CD4-positive, alpha-beta T cell treated with Interleukin-10 for 1 hour (primary cell): ENCODE measurements at places on chromosomes 6 and 20.

GRCh38 chr6:71239694-71240093, 48.9 kb upstream of the OGFRL1 start:
- no peak for DNase-seq

GRCh38 chr6:170266061-170266825, 24.6 kb downstream of the DLL1 start:
- DNase-seq: no peak

DNA sequence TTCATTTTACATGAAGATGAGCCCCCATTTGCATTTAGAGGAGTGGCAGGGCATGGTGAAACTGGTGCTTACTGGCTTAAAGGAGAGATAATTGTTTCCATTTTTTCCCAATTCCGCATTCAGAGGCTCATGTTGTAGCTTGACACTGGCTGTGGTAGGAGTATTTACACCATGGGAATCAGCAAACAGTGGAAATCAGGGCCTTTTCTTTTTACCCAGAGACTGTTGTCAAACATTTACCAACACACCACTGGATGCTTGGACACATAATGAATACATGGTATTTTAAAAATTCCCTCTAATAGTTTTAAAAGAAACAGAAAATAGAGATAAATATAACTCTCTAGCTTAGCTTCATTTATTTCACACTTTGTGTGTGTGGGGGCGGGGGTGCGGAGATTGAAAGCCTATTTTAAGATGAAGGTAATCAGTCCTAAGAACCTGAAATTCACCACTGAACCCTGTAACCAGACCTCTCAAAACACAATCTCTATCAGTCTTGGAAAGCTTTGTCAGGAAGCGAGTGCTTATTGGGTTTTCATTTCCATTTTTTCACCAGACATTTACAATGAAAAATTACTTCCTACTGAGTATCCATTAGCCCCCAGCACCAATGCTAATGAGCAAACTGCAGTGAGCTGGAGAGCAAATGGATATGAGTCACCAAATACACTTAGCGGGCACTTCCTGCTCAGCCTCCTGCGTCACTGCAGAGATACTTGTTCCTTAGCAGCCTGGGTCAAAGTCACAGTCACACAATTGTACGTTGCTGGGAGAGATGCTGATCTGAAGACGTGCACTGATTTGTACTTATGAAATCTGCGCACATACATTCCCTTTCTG, 532.0 kb downstream of the BCKDHB start:
- DNase-seq: no peak

DNA sequence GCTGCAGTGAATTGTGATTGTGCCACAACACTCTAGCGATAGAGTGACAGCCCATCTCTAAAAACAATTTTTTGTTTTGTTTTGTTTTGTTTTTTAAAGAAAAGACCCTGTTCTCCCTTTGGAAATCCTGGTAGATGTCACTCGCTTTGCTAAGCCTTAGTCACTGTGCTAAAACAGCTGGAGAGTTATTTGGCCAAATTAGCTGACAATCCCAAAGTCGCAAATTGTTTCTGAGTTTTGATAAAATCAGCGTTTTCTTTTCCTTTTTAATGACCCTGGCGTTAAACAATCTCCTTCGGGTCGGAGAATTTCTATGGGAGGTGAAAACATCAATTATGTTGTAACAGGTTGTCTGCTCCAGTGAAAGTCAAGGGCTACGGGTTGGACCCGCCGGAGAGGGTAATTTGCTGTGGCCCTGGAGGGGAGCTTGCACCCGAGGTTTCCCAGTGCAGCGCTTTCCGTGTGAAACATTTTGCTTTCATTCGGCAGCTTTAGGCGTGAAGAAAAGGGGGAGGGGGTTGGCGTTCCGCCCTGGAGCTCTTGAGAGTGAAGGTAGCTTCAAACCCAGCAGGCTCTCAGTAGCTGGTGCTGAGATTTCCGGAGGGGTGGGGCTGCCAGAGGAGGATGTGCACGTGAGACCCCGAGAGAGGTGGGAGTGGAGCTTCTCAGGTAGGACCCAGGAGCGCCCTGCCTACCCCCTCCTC, 296.6 kb downstream of the PHACTR1 start:
- DNase-seq: no peak

GRCh38 chr6:144315981-144316861, 31.1 kb downstream of the UTRN start:
- DNase-seq: no peak

DNA sequence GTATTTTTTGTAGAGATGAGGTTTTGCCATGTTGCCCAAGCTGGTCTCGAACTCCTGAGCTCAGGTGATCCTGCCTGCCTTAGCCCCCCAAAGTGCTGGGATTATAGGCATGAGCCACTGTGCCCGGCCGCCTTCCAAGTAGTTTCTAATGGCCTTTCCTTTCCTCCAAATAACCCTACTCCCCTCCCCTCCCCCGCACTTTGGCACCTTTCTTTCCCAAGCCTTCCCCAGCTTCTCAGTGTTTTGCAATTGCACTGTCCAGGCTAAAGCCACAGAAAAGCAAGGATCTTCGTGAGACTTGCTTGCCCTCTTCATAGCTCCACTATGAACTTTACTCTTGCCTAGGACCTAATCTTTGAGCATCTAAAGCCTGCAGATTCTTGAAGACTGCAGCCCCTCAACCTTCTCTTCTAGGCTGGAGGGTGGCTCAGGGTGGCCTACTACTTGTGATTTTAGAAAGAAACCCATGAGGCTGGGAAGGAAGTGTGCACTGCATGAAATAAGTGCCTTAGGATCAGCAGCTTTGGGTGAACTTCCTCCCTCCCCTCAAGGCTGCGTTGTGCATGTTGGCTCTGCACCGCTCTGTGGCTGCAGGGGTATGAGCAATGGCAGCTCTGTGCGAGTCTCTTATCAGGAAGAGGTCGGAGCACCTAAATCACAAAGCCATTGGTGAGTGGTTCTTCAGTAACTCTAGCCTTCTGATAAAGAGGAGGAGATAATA, 152.4 kb upstream of the SNX9 start:
- no peak for DNase-seq

DNA sequence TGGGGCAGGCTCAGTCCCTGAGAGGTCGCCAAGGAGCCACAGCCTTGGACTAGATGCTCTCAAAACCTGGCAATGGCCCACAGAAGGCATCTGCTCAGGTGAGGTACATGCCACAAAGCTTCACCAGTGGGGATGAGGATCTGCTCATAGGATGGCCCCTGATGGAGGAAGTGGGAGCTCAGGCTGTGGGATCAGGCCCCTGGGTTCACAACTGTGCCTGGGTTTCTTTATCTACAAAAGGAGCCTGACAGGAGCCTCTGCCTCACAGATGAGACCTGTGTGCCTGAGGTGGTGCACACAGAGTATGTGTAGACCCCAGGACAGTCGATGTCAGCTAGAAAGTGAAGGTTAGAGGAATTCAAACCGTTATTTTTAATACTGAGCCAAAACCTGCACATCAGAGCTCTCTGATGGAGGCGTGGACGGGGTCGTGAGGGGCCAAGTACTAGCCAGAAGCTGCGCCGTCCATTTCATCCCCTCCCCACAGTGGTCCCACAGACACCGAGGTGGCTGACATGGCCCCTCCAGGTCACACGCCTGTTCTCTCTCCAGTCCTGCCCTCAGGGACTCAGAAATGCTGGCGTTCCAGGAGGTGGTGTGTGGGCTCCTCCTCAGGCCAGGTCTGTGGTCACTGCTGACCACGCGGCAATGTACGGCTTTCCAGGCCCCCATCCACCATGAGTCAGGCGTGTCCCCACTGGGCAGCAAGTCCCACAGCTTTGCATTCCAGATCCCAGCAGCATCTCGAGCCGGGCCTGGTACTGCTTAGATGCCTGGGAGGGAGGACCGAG, 33.3 kb downstream of the NTSR1 start:
- DNase-seq: no peak

GRCh38 chr20:61066526-61066925, 185.5 kb upstream of the CDH4 start:
- no peak for DNase-seq

GRCh38 chr6:25414168-25414567, 135.0 kb downstream of the CARMIL1 start:
- no peak for DNase-seq

DNA sequence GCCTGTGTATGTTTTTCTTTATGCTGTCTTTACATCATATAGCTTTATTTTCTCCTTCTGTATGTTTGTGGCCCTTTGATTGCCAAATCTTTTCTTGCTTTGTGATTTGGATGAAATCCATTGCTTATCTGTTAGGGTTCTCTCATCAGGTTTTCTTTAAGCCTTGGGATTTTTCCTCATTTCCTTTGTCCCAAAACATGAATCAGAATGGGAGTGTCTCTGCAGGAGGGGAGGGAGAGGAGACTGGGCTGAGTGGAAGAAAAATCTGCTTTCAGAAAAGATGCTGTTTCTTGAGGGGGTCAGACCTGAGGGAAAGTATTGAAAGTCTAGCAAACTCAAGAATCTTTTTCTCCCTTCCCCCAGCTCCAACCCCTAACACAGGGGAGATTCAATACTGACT, 758.0 kb upstream of the MMS22L start:
- no peak for DNase-seq

GRCh38 chr20:20184149-20184548, 131.8 kb downstream of the CFAP61 start:
- DNase-seq: no peak

DNA sequence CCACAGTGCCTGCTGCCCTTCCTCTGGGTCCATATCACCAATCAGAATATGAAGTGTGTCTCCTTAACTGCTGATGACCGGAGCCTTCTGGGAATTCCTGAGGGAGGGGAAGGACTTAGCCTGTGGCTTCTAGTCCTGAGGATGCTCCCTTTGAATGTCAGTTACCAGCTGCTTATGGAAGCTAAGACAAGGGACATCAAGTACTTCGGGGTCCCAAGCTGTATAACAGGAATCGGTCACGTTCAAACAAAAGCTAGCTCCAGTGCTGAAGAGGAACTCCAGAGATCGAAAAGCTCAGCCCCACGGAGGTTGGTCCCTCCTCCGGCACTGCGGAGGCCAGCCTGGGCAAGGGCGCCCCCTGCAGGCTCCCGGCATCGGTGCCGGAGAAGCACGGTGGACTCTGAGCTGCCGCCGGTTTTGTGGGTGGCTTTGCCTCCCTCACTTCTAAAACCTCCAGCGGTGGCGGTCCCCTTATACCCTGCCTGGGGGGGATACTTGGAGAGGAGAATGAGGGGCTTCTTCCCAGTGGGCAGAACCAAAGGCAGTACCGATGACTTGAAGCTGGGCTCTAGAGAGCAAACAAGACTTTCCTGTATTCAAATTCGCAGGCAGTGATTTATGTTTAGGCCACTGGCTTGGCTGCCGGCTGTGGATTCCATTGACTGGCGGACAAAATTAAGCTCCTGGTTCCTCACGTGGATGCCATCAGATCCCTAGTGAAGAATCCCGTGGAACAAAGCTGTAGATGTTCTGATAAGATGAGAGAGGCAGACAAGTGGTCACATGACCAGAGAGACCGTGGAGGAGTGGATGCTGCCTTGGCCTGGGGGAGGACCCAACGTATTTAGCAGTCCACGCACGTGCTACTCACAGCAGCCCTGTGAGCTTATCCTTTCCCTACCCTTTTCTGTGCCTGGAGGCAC, 16.2 kb upstream of the UBR2 start:
- peak; percentile 86 for DNase-seq

DNA sequence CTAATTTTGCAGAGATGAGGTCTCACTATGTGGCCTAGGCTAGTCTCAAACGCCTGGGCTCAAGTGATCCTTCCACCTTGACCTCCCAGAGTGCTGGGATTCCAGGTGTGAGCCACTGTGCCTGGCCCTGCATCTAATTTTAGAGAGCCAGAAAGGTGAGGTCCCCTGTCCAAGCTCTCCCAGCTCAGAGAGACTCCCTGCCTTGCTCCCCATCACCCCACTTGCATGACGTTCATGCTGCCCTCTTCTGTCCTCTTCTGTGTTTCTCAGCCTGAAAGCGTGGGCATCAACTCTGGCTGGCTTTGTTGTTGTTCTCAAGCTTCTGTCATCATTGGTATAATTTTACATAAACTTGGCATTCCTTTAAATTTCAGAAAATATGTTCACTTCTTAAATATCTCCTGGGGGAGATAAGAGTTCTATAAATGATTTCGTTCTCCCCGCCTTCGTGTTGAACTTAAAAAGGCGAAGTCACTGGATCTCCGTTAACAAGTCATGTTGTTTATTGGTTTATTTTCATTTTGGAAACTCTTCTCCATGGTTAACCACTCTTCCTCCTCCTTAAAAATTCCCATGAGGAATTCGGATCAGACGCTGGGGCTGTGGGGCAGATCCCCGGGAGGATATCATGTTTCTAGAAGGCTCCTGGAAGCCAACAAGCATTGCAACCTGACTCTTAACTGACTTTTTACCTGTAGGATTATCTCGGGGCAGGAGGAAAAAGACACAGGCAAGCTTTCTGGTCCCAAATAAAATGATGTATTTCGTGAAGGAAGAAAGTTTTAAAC, 13.2 kb upstream of the PARD6B start:
- DNase-seq: no peak

GRCh38 chr20:62892348-62893304, 31.0 kb upstream of the TCFL5 start:
- DNase-seq: no peak

- no peak for DNase-seq
Observed at GRCh38 chr20:34096699-34097444, 15.2 kb downstream of the EIF2S2 start.

GRCh38 chr20:19794941-19795340, 36.9 kb downstream of the RIN2 start:
- DNase-seq: no peak

GRCh38 chr20:41214202-41214601, 76.9 kb downstream of the PLCG1 start:
- no peak for DNase-seq

DNA sequence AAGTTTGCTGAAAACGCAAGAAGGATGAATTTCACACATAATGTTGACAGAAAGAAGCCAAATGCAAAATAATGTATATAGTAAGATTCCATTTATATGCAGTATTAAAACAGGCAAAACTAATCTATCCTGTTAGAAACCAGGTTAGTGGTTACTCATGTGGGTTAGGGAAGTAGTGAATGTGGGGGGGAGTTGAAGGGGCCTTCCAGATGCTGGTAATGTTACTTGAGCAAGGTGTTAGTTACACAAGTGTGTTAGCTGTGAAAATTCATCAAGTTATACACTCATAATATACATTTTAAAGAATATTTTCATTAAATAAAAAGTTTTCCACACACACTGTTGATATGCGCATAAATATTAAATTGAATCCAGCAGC, 29.8 kb downstream of the USP45 start:
- no peak for DNase-seq

DNA sequence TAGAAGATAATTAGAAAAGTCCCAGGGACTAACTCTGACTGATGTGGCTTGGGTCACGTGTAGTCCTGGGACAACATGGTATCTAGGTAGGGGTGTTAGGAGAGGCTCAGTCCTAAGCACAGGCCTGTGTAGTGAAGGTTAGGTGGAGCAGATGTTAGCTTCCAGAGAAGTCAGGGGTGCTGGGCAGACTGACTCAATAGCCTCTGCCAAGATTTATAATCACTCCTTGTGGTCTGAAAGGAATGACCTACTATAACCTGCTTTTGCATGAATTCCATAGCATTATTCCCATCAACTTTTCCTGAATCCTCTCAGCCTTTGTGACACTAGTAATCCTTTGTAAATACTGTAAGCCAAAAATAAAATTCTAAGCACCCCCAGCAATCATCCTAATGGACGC, 10.2 kb upstream of the PEX7 start:
- DNase-seq: no peak
